ENCODE measurements at places on chromosomes 5 and 9.

- DNase-seq: no peak
Observed at GRCh38 chr5:118303296-118303695, 685.1 kb downstream of the DTWD2 start.

DNA sequence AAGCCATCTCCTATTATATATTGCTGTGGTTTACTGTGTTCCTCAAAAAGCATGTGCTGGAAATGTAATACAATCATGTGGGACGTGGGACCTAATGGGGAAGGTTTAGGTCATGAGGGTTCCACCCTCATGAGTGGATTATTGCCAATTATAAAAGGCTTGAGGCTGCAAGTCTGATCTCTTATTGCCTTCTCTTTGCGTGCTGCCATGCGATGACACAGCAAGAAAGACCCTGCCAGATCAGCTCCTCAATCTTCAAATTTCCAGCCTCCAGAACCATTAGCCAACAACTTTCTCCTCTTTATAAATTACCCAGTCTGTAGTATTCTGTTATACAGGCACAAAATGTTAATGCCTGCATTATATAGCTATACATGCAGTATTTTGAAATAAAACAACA, 45.4 kb downstream of the MARCHF11 start:
- no peak for DNase-seq

GRCh38 chr9:14909961-14910805, at the start of gene FREM1:
TSS of gene FREM1 (minus strand) at chr9:14910428. CDS start at chr9:14868977, 41,451 bp downstream.
- peak; percentile 65 for DNase-seq

GRCh38 chr9:78023003-78023741, 8.4 kb downstream of the GNAQ start:
- DNase-seq: no peak

DNA sequence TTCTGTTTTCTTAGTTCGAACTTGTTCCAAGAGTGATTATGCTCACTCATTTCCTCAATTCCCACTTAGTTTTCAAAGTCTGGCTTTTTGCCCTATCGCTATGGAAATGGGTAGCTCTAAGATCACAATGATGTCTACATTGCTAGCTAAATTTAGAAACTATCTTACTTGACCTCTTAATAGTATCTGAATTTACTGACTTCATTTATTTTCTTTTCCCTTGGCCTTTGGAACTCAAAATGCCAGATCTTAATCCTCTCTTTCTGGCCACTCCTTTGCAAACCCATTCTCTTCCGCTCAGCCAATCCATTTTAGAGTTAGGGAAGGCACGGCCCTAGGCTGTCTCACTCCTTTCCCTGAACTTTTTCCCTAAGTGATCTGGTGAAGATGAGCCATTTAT, 137.0 kb downstream of the FER start:
- no peak for DNase-seq

DNA sequence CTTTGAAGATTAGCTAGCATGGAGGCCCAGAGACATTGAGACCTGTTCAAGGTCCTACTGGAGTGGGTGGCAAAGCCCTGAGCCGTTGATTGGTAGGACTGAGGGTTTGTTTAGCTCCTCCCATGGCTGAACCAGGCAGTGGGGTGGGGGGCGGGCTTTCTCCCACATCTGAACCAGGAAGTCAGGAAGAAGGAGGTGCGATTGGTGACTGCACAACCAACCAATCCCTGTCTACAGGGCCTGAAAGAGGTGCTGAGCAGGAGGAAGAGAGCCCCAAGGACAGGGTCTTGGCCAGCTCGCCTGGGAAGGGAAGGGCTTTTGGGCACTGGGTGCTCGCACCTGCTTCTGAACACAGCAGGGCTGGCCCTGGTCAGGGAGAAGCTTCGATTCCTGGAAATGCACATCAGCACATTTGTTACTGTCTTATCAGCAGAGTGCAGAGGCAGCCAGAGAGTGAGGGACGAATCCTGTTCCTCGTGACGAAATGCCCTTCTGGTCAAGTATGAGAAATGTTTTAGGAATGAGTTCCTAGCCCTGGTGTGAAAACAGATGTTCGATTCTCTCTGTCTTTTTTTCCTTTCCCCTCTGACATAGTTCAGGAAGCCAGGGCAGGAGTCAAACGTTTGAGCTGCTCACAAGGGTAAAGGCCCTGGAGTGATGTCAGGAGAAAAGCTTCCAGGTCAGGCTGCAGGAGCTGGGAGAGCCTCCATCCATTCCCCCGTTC, 294.8 kb upstream of the KLF4 start:
- DNase-seq: peak; percentile 7

- DNase-seq: no peak
Observed at GRCh38 chr5:72241346-72242003, 78.6 kb downstream of the MRPS27 start.

DNA sequence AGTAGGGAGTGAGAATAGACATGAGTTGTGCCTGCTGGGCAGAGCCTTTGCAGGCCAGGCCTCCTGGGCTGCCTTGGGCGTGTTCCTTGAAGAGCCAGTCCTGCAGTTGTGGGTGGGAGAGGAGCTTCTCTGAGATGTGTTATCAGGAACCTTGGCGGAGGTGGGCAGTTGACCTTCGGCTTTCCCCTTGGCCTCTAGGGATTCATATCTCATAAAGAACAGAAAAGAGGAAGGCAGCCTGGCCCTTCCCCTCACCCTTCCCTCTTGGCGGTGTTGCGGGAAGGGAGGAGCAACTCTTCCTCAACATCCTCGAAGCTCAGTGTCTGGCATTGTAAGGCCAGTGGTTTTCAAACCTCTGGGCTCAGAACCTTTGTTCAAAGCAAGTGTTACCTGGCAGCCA, 59.2 kb downstream of the DAPK1 start:
- DNase-seq: no peak

DNA sequence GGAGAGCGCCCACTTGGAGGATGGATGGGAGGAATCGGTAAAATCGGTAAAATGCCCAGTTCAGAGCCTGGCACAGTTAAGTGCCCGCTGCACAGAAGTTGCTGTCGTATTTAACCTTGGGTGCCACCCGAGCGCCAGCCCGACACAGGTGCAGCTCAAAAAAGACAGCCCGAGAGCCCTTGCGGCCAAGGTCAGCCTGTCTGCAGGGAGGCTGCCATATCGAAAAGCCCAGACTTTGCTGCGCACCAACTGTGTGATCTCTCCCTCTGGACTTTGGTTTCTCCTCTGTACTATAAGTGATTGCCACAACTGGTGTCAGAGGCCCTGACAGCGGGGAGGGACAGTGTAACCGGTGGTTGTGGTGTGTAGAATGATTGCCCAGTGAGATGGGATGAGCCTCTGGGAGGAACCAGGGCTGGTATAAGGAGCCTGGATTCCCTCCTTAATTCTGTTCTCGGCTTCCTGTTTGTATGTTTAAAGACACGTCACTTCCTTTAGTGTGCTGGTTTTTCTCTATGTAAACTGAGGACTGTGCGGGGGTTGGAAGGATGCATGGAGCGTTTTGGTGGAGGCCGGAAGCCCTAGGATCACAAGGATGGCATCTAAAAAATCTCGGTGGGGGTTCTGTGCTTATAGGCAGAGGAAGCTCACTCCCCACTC, 792 bp downstream of the NTMT1 start:
- DNase-seq: no peak

DNA sequence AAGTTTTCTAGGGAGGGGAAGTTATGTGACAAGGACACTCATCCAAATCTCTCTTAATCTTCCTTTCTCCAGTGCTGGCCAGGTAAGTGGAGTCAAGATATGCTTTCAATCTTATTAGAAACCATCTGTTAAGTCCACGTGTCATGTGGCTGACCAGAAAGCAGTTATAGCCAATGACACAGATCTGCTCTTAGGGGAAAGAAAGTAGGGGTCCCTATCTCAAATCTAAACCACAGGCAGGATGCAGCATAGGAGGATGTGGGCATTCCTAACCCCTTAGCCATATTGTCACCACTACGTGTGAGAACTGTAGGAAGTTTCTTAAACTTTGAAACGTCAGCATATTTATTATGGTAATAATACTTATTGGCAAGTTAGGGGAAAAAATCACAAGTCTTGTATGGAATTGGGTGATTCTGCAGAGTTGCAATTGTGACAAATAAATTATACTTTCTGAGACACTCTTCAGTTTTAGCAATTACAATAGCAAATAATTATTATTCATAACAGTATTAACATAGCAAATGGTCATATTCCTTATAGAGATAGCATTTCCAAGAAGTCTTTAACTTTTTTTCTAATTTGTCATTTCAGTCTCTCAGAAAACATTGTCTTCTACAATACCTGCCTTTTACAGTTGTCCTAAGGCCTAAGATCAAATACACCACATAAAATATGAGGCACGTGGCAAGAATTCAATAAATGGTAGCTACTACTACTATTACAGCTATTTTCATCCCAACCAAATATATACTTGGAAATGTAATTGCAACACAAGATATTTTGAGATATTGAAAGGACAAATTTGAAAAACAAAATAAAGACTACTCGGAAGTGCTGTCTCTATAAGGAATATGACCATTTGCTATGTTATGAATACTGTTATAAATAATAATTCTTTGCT, 236.9 kb downstream of the PDE4D start:
- peak; percentile 46 for DNase-seq

GRCh38 chr9:119801311-119801710, 432.1 kb upstream of the BRINP1 start:
- DNase-seq: no peak

GRCh38 chr5:58317009-58317408, 142.9 kb downstream of the PLK2 start:
- no peak for DNase-seq

GRCh38 chr5:146751781-146752401, 126.7 kb downstream of the PPP2R2B start:
- no peak for DNase-seq

DNA sequence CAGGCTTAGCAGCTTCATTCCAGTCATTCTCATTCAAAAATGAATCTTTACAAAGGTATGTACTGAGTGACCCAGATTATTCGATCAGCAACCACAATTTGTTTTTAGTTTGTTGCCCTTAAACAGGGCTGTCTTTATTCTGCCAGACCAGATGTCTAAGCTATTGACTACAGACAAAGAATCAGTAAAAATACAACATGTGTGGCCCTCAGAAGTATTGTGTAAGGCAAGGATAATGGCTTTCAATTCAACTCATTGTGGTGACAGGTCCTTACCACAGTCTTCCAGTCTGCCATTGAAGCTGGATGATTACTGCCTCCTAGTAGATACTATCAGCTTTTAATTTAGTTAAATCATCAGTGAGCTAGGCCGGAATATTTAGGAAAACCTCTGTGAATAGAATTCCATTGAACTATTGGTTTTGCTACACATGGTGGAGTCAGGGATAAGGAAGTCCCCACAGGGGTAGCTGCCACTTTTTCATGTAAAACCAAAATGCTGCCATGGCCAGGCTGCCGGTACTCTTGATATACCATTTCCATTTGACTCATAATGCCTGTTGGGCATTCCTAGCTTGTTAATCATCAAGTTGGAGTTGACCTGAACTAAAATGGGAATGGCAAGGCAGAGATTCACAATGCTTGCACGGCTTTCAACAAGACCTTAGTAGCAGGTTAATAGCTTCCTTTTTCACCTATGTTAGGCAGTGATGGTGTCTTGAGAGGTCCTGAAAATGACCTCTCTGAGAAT, 175.6 kb downstream of the MEF2C start:
- DNase-seq: no peak

- peak; percentile 31 for DNase-seq
Observed at GRCh38 chr5:160787240-160787639, 64.8 kb downstream of the ATP10B start.

DNA sequence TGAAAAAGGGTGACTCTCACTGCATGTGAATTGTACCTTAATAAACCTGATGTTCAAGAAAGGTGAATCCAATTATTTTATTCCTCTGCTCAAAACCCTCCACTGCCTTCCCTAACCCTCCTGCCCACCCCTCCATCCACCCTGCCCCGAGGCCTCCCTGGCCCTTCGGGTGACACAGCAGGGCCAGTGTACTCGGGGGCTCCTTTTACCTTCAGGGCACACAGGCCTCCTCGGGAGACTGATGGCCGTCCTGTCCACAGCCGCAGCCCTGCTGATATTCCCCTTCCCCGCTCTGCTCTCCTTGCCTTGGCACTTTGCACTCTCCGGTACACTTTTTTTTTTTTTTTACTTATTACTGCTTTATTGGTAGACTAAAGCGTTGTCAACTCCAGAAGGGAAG, 234.0 kb downstream of the CACNA1B start:
- no peak for DNase-seq

- no peak for DNase-seq
Observed at GRCh38 chr5:147956064-147956841, 49.9 kb upstream of the C5orf46 start.

DNA sequence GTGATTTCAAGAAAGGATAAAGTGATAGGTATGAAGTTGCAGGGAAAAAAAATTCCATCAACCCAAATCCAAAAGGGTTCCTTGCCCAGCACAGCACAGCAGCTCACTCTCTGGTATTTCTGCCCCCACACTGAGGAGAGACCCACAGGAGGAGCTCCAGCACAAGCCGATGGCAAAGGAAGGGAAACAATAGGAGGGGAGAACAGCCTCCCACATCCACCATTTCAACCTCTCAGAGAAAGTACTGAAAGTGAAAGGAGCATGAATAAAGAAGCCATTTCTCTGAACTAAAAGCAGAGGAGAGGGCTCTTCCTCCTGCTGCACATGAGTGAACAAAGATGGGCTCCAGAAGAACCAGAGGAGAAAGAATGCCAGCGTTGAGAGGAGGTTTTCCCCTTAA, 54.9 kb upstream of the ZSWIM6 start:
- no peak for DNase-seq

DNA sequence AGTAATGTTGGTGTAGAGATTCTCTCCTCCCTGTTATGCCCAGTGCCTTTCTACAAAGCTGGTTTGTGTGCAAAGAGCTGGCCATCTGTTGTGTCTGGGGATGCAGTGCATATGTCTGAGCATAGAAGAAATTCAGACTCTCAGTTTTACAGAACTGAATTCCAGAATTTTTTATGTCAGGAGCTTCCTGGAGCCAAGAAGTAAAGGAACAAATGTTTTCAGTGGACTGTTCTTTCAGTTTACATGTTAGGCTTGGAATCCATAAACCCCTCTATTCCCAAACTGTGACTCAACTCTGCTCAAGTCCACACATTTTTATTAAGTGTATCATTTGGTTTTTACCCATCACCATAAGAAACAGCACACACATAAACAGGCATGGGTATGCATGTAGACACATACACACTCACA, 366.0 kb downstream of the BRINP1 start:
- no peak for DNase-seq

DNA sequence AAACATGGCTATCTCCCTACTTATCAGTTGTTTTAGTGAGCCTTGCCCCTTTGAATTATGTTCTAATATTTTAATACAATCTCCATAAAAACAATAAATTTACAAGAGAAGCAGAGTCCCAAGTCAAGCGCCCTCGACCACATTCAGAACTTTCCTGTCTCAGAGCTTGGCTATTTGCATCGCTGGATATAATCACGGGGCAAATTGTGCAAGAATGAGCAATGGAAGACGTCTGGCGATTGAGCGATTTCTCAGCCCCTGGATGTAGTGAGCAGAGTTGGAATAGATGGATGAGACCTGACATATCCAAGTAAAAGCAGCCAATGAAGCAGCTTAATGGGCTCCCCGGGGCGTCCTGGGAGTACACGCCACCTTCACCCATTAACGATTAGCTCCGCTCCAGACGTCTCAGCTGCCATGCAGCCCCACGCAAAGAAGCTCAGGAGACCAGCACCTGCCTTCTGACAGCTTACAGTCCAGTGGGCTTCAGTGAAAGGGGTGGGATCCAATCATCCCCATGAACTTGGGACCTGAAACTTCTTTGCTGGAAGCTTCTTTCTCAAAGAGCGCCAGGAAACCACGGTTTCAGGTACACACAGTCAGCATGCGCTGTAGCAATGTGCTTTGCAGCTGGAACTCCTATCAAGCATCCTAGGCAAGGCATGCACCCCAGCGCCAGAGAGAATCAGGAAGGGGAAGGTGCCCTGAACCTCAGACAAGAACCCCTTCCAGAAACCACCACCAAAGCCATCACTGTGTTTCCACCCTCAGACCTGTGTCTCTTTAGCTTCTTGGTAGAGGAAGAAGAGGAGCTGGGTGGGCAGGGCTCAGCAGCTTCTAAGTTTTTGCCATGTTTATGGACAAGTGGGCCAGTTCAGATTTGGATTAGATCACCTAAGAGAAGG, 92.0 kb upstream of the IRX4 start:
- DNase-seq: no peak

Measured in cardiac muscle cell (in vitro differentiated cells and primary cell).